Stimulated activated CD8-positive, alpha-beta memory T cell treated with anti-CD3 and anti-CD28 coated beads, Interleukin-7, amount 100 ng/mL, for 48 hours (primary cell): ENCODE measurements at places on chromosomes 2 and 18.

GRCh38 chr2:238929242-238930081, 81.6 kb downstream of the TWIST2 start:
- no peak for DNase-seq

- no peak for DNase-seq
Measured at GRCh38 chr2:43774617-43775016, 778 bp downstream of the DYNC2LI1 start.

DNA sequence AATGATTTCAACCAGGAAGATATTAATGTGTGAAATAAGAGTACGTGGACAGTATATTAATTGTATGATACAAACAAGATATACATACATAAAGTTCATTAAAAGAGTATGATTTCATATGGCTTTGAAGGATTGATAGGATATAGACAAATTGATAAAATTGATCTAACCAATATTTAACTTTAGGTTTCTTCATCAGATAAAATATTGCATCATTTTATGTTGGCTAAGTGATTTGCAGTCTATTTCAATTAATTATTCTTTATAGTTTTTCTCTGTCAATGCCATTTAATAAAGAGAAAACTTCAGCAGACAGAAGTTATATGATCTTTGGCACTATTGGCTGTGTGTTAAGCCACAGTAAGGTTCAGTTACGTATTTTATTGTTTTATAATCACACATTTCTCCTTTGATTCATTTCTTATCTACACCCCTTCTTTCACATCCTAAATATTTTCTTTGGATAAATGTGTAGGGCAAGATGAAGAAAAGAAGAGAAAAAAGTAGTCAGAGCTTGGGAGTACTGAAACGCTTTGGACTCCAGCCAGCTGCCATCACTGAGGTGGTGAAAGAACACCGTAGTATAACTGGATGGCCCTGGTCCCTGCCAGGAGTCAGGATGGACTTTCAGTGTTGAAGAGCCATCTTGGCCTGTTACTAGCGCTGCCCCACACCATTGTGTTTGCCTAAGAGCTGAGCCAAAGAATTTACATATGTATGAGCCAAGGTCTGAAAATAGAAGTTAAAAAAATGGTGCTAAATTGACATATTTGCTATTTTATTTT, 9.8 kb upstream of the CPS1 start:
- no peak for DNase-seq

- no peak for DNase-seq
Measured at GRCh38 chr18:8745355-8746014, 40.1 kb downstream of the MTCL1 start.

DNA sequence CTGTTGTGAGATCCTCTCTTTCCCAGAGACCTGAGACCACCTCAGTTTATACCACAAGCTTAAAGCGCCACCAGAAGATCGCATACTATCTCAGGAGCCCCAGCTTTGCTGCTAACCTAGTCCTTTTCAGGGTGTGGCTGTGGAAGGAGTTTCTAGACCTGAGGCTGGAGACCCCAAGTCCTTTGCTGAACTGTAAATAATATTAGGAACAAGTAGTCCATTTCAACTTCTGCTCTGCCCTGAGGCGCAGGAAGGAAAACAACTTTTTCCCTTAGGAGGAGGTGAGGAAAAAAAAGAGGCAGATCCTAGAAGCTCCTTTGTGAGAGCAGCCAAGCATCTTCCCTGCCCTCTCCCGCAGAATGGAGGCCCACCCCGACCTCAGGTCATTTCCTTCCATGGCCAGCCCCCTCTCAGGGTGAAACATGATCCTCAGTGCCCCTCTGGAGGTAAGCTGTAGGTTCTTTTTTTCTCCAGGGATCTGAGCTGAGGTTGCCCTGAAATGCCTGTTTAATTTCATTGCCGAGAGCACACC, 122.8 kb upstream of the LGALSL start:
- DNase-seq: no peak

DNA sequence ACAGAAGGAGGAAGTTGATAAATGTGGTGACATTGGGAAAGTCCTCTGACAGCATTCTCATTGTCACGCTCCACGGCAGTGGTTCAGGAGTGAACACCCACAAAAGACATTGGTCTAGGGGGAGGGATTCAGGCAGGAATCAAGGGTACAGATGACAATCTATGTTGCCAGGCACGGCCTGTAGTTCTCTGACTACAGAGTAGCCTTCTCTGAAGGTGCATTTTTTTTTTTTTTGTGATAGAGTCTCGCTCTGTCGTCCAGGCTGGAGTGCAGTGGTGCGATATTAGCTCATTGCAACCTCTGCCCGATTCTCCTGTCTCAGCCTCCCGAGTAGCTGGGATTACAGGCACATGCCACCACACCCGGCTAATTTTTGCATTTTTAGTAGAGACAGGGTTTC, 7.4 kb upstream of the MOB1A start:
- no peak for DNase-seq

DNA sequence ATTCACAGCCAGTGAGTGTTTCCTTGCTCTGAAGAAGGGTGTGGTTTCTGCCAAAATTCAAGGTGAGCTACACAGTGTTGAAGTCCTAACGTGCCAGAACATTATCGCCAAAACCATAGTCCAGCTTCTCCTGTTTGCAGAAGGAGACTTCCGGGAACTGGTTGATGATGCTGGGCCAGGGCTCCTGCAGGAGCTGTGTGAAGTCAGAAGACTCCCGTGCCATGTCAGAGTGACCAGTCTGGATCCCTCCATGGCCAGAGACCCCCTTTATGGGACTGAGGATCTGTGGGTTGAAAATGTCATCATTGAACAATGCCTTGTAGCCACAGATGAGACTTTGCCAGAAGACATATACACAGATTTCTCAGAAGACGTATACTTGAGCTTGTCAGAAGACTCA, 96.0 kb upstream of the RAB12 start:
- no peak for DNase-seq

- no peak for DNase-seq
Measured at GRCh38 chr2:220393711-220394110, 766.3 kb downstream of the SLC4A3 start.

DNA sequence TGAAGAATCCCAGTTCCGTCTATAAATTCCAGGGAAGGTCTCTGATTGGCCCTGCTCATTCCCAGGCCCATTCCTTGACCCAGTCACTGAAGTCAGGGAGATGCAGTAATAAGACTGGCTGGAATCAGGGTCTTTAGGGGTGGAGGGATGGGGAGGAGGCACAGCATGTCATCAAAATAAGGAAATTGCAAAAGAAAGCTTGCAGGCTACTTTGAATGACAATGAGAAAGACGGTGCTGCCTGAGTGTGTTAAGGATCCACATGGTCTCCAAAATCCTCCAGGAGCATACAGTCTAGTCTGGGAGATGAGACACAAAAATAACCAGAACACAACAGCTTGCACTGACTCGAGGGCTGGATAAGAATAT, 2.0 kb upstream of the DES start:
- DNase-seq: no peak

GRCh38 chr2:69159986-69160385, 147.0 kb downstream of the ANTXR1 start:
- no peak for DNase-seq

- DNase-seq: no peak
Measured at GRCh38 chr18:60861575-60861974, 471.7 kb upstream of the CDH20 start.

GRCh38 chr2:20093263-20094141, 42.1 kb upstream of the LAPTM4A start:
- DNase-seq: no peak

- DNase-seq: no peak
Measured at GRCh38 chr2:130843321-130843985, 6.7 kb downstream of the ARHGEF4 start.

DNA sequence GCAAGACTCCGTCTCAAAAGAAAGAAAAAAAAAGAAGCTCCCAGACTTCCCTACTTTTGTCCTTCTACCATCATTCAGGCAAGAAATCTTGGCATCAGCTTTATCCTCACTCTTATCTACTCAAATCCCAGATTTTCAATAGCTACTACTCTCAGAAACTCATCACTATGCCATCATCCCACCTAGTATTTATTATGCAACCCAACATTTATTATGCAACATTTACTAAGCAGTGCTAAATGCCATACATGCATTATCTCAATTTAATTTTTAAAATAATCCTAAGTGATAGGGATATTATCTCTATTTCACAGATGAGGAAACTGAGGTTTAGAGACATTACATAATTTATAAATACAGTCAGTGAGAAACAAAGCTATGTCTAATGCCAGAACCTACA, 4.1 kb downstream of the USP37 start:
- DNase-seq: no peak

GRCh38 chr2:86308984-86309695, 28.3 kb downstream of the REEP1 start:
- no peak for DNase-seq

DNA sequence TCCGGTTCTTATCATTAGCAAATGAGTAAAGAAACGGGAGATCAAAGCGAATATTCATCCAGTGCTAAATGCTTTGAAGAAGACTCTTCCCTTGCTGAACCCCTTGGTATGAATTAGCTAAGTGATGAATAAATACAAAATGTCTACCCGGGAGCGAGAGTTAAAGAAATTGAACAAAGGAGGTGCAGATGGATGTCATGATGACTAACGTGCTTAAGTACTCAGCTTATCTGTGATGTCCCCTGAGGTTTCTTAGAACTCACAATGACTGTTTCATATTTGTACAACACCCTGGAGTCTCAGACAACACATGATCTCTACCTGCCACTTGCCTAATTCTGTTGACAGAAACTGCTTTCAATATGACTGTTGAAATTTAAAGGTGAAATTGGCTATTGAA, 148.5 kb downstream of the TMEM200C start:
- DNase-seq: no peak

DNA sequence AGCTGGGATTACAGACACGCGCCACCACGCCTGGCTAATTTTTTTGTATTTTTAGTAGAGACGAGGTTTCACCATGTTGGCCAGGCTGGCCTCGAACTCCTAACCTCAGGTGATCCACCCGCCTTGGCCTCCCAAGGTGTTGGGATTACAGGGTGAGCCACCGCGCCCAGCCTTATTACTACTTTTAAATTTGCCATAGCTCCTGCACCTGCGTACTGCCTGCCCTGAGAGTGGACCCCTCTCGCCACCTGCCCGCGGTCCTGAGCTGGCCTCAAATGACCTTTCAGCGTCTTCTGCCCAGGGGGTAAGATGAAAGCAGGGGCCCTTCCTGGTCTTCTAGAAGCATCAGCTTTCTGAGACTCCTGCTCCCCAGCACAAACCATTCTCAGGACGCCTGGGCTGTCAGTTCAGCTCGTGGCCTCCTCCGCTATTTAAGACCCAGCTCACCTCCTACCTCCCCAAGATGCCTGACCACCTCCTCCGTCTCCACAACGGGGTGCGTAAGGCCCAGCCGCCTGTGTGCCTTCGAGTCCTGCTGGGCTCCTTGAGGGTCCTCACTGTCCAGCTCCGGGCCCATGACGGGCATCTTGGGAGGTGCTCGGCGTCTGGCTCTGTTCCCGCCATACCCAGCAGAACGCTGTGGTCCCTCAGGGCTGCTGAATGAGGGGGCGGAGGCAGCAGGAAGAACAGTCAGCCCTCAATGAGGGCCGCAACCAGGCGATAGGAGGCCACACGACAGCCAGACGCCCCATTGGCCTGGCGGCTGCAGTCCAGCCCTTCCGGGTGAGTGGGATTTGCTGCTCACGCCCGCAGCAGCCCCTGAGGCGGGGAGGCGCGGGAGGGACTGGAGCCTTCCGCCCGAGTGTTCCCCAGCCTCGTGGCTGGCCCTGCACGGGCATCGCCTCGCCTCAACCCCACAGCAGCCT, 266.6 kb downstream of the TFCP2L1 start:
- DNase-seq: no peak

- no peak for DNase-seq
Measured at GRCh38 chr18:32867330-32867729, 94.5 kb upstream of the KLHL14 start.

DNA sequence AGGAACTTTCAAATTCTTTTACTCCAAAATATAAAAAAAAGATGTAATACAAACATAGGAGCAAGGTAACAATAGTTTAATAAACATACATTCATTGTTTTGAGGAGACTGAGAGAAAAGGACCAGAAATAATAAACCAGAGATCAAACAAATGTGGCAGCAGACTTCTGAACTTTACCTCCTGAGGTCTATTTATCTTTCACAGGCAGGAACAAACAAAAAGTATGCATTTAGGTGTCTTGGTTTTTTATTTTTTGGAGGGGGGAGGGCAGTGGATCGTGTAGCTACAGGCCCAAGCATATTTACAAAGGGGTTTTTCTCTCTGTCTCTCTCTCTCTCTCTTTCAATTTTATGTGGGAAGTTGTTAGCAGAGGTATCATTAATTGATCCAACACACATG, 5.6 kb downstream of the PPP4R1 start:
- no peak for DNase-seq

GRCh38 chr2:5691985-5692529, at the start of gene SOX11:
Gene SOX11 (plus strand): TSS chr2:5692384. CDS start chr2:5692722, 338 bp downstream.
- DNase-seq: no peak

GRCh38 chr2:167582619-167583018, 664.8 kb downstream of the STK39 start:
- DNase-seq: no peak

- no peak for DNase-seq
Measured at GRCh38 chr2:221671515-221671914, 99.4 kb upstream of the EPHA4 start.

DNA sequence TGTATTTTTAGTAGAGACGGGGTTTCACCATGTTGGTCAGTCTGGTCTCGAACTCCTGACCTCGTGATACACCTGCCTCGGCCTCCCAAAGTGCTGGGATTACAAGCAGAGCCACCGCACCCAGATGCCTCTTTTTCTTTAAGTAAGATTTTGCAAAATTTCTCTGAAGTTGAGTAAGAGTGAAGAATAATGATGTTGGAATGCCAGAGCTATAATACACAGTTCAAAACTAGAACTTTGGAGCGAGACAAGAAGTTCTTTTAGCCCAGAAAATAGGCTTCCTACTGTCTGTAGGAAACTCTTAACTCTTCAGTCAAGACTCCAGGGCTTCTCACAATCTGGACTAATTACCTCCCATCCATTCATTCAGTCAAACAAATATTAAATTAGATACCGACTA, 51.4 kb downstream of the MARCHF4 start:
- DNase-seq: no peak

GRCh38 chr2:43170405-43171105, 55.9 kb downstream of the ZFP36L2 start:
- DNase-seq: no peak
